DMS79 treated with DMSO at 0.1 percent for 48 hours (cell line): ENCODE measurements at places on chromosomes 13 and 19.

DNA sequence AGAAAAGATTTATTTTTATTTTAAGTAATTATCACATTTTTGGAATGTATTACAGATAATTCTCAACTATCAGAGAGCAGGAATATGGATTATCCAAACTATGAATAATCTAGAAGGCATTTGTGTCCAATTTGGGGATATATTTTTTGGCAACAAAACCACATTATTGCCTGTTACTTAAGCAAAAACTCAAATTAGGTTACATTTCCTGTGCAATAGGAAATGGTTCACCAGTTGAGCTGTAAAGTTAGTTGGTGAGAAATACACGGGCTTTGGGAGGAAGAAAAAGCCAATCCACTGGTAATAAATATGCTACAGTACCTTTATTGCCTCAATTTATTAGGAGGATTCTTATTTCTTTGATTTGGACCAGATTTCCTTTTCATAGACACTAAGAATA lies 1075.2 kb downstream of the PCDH9 start:
- no peak for DNase-seq

- DNase-seq: no peak
These were observed 150.9 kb downstream of the RGCC start for GRCh38 chr13:41608111-41608838.

GRCh38 chr13:67967031-67967430 lies 736.9 kb upstream of the PCDH9 start:
- DNase-seq: no peak

DNA sequence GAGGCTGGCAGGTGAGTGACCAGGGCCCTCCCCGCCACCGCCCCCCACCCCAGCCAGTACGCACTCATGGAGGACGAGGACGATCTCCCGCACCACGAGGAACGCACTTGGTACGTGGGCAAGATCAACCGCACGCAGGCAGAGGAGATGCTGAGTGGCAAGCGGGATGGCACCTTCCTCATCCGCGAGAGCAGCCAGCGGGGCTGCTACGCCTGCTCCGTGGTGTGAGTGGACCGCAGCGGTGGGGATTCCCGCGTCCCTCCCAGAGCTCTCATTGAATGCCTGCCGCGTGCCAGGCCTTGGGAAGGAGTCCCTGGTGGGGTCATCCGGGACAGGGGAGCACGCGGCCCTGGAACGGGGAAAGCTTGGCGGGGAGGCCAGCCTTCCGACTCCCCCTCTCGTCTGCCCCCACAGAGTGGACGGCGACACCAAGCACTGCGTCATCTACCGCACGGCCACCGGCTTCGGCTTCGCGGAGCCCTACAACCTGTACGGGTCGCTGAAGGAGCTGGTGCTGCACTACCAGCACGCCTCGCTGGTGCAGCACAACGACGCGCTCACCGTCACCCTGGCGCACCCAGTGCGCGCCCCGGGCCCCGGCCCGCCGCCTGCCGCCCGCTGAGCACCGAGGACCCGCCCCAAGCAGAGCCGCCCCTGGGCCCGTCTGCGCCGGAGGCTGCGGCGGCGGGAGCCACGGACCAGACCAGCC lies 4.8 kb upstream of the IFI30 start:
- no peak for DNase-seq

GRCh38 chr19:49315111-49315510 lies 9.9 kb downstream of the SLC6A16 start:
- no peak for DNase-seq

- DNase-seq: no peak
These were observed 1636.1 kb downstream of the SLITRK5 start for GRCh38 chr13:89307278-89307677.
